Renal cortex interstitium (tissue), 15 donors: ENCODE measurements at places on chromosomes 7 and 10.

DNA sequence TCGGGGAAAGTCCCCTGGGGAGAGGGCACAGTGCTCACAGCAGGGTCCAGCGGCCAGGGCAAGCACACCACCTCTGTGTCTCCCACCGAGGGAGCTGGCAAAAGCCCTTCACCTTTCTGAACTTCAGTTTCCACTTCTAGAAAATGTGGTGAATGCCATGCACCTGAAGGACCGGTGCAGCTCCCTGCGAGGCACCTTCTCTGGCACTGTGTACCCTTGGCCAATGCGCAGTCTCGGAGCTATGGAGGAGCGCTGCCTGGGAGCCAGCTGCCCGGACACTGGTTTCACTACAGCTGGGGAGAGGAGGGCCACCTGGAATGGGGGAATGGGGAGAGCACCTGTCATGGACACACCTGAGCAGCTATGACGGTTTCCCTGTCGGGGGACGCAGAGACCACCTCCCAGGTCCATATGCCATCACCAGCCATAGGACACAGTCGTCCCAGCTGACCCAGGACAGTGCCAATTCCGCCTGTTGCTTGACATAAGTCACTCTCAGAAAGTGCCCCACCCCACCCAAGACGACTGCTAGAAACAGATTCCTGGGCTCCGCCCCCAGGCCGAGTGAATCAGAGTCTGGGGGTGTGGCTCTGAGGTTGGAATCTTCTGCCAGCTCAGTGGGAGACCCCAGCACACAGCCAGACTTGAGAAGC lies 16.8 kb downstream of the RASGEF1A start:
- no peak for DNase-seq

- no peak for DNase-seq
Measured at GRCh38 chr7:77794000-77794399, 4.2 kb downstream of the TMEM60 start.

DNA sequence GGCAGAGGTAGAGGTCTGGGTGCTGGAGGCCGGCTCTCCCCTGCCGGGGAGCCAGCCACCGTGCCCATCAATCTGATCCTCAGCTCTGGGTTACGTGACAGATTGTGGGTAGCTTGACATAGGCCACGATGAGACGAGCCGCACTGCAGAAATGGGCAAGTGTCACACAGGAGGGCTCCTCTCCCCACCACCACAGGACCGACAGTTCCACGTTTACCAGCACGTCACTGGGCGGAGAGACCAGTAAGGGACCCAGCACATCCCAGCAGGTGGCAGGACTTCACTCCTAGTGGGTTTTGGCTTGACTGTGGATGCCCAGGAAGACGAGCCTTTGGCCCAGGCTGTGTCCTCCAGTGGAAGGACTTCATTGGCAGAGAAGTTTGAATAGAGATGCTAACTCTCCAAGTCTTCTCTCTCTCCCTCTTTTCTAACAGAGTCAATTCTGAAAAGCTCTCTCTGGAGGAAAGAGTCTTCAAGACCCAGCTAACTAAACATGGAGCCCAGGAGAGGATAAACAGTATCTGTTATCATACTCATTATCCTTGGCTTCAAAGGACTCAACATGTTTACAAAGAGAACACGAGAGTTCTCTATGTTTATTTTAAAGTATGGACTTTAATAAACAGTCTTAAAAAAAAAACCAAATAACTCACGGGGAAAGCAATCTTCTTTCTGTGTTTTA lies 129.3 kb upstream of the JCAD start:
- DNase-seq, result no peak

- DNase-seq, result no peak
Measured at GRCh38 chr10:106815427-106816043, 349.0 kb downstream of the SORCS1 start.

GRCh38 chr7:141960687-141961422 lies 12.7 kb downstream of the TAS2R38 start:
- no peak for DNase-seq

DNA sequence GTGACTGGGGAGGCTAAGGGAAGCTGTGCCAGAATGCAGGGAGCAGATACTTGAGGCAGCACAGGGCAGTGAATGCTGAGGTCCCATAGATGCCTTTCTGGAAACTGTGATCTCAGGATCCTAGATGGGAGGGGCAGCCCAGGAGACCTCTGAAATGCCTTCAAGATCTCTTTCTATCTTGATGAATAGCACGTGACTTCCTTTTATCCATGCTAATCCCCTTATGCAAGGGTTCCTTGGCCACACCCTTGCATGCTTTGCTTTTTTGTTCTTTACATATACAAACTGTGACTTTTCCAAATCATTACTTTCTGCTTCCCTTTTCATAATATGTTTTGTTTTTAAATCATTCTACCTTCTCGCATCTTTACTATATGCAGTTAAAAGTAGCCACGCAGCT lies 14.7 kb downstream of the ATRNL1 start:
- DNase-seq, result no peak

GRCh38 chr7:99561737-99562051 lies 3.3 kb downstream of the ZNF655 start:
- no peak for DNase-seq

DNA sequence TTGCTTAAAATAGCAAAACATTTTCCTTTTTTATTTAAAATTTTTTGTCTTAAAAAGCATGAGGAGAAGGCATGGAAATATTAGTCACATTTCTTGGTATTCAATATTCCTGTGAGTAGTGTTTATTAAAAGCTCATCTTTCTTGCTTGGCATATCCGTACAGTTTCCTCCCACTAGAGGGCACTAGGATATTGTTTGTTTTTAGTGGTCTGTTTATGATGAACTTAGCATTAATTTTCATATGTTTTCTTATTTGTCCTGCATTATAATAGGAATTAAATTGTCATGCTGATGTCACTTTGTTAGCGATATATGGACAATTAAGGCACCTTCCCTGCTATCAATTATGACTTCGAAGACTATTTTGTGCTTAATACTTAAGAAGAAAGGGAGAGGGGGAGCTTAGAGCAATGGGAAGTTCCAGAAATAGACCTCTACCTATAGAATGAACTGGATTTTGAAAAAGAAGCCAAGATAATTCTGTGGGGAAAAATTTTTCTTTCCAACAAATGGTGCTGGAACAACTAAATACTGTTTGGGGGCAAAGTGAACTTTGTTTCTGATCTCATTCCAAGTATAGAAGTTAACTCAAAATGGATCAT lies 91.0 kb upstream of the STRIP2 start:
- no peak for DNase-seq

- DNase-seq, result no peak
Measured at GRCh38 chr7:111086532-111086931, 4.4 kb upstream of the LRRN3 start.

DNA sequence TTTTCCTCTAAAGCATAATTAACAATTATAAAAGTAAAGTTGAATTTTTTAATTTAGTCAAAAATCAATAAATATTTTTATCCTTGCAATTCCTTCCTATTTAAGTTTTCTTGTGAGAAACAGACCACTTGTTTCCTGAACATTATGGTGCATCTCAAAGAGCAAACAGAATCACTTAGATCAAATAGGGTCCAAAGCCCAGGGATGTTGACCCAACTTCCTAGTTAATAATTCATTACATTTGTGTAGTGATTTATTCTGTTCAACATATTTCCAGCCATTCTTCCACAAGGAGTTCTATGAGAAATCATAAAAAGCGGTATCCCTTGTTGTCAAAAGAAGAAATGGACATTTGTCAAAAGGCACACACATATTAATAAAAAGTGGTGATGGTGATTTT lies 315.6 kb downstream of the LRRTM3 start:
- DNase-seq, result no peak

- no peak for DNase-seq
Measured at GRCh38 chr10:108250936-108251620, 1086.6 kb upstream of the SORCS1 start.

GRCh38 chr7:92956575-92956974 lies 120.2 kb upstream of the CDK6 start:
- no peak for DNase-seq

GRCh38 chr10:52280051-52280450 lies 34.0 kb upstream of the DKK1 start:
- no peak for DNase-seq

GRCh38 chr7:123075838-123076467 lies 80.5 kb upstream of the TAS2R16 start:
- DNase-seq, result peak; percentile 37

- DNase-seq, result no peak
Measured at GRCh38 chr7:36203071-36203790, 50.2 kb downstream of the EEPD1 start.

DNA sequence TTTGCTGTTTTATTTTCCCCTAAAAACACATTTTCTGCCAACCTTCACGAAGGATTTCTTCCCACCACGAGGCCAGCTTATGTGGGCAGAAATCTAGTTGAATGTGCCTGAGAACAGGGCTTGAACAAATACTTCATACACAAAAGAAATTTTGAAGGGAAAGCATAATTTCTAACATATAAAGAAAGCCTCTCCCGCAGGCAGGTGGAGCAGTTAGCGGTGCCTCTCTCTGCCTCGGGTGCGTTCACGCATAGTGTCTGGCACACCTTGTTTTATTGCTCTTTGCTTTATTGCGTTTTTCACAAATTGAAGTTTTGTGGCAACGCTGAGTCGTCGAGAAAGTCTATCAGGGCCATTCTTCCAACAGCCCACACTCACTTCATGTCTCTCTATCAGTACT lies 7.0 kb upstream of the CSGALNACT2 start:
- no peak for DNase-seq

DNA sequence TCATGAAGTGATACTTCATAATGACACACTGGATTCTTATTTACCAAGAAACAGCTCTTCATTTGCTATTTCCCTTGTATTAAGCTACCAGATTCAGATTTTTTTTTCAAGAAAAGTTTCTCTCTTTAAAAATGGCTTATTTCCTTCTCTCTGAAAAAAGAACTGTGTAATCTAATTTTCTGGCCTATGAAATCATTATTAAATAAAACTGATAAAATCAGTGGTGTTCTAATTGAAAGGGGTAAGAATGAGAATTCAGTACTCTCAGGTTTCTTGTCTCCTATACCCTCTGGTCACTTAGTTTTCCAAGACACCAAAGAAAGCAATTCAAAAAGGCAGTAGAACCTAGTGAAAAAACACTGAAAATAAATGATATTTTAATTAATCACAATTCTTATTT lies 10.3 kb downstream of the JMJD1C start:
- DNase-seq, result no peak

- DNase-seq, result no peak
Measured at GRCh38 chr10:24254180-24254579, 45.2 kb downstream of the KIAA1217 start.

DNA sequence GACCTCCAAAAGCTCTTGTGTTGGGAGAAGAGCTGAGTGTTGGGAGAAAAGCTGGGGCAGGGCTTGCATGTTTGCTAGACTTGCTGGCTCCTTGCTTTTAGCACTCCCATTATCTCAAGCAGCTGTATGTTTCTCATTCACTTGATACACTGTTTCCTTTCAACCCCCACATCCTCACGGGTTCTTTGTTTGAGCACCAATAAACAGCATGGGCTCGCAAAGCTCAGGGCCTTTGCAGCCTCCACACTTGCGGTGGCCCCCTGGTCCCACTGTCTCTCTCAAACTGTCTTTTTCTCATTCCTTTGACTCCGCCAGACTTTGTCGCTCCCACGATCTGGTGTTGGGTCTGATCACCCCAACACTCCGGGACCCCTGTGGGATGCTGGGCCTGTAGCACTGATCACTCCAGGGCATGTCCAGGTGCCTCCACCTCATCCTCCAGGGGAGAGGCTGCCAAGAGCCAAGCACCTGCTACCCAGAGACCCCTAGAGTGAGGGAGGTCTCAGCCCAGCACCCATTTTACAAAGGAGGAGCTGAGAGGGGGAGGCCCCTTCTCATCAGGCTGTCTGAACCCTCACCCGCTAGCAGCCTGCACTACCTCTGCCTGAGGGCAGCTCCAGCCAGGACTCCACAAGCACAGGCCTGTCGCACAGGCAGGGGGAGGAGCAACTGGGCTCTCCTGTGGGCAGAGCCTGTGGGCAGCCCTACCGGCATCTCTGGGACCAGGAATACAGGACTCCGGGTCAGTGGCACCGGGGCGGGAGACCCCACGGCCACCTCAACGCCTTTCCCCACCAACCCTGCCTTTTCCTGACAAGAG lies 49.1 kb upstream of the MSMB start:
- DNase-seq, result no peak

GRCh38 chr10:97195706-97196222 lies 10.0 kb upstream of the SLIT1 start:
- no peak for DNase-seq

DNA sequence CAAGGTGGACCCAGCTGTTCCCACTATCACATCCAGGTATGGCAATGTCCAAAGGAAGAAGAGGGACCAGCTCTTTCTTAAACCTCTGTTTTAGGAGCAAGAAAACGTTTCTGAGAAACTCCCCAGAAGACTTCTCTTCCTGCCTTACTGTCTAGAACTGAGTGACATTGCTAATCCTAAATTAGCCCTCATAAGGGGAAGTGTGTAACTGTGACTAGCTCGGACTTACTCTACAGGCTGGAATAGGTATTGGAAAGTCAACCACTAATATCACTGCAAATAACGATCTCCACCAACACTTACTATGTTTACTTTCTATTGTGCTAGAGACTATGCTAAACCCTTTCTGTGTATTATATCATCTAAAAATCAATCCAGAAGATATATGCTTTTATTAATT lies 49.9 kb upstream of the RELN start:
- no peak for DNase-seq

DNA sequence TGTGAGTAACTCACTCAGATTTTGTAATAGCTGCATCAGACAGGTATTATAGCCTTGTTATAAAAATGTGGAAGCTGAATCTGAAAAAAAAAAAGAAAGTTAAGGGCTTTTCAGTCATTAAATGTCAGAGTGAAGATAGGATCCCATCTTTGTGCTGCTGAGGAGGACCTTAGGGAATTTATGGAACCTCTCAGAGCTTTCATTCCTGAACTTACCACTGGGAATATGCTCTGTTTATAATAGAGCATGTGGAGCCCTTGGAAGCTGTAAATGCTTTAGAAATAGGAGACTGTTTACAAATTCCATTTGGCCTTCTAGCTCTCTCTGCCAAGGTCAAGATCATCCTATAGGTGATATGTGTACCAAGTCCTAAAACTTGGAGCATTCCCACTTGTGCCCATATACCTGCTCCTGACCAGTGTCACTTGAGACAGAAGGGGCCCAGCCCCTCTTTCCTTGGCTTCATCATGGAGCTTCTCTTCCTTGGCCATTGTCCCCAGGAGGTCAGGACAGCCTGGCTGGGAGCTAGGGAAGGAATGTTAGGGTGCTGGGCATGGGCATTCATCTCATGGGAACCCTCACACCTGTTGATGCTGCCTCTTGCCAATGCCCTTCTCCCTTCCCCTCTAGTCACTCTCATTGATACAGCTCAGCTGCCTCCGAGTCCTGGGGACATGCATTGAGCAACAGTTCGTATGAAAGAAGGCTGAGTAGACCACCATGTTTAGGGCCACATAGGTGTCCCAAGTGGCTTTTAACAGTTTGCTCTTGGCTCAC lies 105.3 kb downstream of the LRRC18 start:
- no peak for DNase-seq
